CD4-positive, alpha-beta T cell treated with Interleukin-4 for 1 hour (primary cell): ENCODE measurements at places on chromosomes 4 and X.

- DNase-seq: no peak
These were observed 211.1 kb downstream of the ADAMTS3 start for GRCh38 chr4:72357908-72358307.

- no peak for DNase-seq
These were observed 33.7 kb downstream of the CAMK2D start for GRCh38 chr4:113727802-113728201.

DNA sequence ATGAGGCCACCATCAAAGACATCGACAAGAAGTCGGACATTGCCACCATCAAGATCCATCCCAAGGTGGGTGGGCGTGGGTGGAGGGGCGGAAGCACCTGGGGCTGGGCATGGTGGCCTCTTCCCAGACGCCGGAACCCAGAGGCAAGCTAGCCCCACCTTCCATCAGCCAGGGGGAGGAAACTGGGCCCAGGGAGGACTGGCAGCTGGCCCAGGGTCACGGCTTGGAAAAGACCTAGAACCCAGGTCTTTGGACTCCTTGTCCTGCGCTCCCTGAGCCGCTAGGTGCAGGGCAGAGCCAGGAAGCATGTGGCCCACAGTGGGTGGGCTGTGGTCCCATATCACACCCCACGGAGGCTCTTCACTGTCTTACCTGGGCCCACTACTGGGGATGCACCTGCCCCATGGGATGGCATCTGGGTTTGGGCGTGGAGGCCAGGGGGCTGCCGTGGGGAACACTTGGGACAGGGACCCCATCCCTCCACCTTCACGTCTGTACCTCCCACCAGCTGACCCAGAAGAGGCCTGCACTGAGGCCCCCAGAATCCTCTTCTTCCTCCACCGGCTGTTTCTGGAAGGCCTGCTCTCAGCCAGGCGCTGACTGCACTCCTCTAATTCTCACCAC lies 17.3 kb downstream of the HTRA3 start:
- DNase-seq: no peak

- DNase-seq: no peak
These were observed 38.0 kb downstream of the DHRSX start for GRCh38 chrX:2462780-2463179.

GRCh38 chr4:127214931-127215330 lies 417.8 kb upstream of the INTU start:
- no peak for DNase-seq

DNA sequence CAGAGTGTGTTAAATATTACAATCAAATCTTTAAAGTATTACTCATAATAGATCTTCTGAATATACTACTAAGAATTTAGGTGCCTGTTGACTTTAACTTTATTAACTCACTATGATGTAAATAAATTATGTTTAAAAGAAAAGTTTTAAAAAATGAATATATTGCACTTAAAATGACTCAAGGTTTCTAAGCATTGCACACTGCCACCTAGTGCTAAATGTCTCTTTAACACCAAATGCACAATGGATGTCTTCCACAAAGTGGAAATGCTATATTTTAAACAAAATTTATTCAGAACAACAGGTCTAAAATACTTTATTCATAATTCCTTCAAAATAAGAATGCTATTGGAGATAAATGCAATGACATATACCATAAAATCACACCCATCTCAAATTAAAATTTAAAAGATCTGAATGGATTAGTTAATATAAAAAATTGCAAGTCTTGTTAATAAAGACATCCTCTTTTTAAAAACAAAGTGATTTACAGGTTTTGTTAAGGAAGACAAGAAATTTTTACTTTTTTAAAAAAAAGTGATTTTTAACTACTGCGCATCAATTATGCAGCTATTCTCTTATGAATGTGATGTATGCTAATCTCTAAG lies 5.5 kb downstream of the INPP4B start:
- DNase-seq: peak; percentile 55

- no peak for DNase-seq
These were observed 25.7 kb downstream of the SEL1L3 start for GRCh38 chr4:25837107-25837506.

GRCh38 chrX:74179071-74179470 lies 124.9 kb upstream of the ZCCHC13 start:
- DNase-seq: no peak

- DNase-seq: no peak
These were observed 5.2 kb upstream of the SMIM10L2A start for GRCh38 chrX:135416546-135416945.

GRCh38 chr4:142416121-142416520 lies 430.0 kb downstream of the INPP4B start:
- DNase-seq: no peak

DNA sequence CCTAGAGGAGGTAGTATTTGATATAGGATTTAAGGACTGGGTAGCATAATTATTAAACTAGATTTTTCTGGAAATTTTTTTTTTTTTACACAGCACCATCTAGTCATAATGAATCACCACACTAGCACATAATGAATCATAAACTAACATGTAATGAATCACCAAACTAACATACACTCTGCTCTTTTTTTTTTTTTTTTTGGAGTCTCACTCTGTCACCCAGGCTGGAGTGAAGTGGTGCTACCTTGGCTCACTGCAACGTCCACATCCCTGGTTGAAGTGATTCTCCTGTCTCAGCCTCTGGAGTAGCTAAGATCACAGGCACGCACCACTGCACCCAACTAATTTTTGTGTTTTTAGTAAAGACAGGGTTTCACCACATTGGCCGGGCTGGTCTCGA lies 92.5 kb downstream of the FAM13A start:
- no peak for DNase-seq

- no peak for DNase-seq
These were observed 587.7 kb upstream of the PITX2 start for GRCh38 chr4:111210595-111210994.

GRCh38 chrX:46694549-46694948 lies 64.4 kb downstream of the SLC9A7 start:
- DNase-seq: no peak

- DNase-seq: no peak
These were observed 815.8 kb downstream of the TRIML1 start for GRCh38 chr4:188955066-188955465.

GRCh38 chr4:85968945-85969819 lies 390.7 kb downstream of the MAPK10 start:
- no peak for DNase-seq

GRCh38 chr4:114941503-114941902 lies 171.9 kb downstream of the NDST4 start:
- DNase-seq: no peak

DNA sequence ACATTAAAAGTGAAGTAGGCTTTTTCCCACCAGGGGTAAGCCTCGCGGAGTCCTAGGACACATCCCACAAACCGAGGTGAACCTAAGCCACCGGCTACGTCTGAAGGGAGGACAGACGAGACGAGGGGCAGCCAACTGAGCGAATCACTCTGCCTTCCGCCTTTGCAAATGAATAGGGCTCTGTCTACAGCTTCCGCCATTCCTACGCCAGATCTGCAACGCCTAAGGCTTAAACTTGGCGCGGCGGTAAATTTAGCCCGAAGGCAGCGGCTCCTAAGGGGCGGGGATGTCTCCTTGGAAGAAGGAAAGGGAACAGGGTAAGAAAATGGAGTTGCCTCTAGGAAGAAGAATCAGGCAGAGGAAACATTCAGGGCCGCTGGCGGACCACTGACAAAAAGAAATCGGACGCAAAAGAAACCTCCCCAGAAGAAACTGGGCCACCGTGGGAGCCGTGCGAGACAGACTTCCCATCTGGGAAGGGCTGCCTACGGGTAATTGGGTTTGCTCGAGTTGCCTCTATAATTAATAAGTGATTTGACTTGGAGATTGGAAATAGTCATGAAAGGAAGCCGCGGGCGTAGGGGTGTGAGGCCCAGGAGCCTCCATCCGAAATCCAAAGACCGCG lies 90.5 kb downstream of the BCOR start:
- no peak for DNase-seq

- DNase-seq: no peak
These were observed 29.8 kb upstream of the KLF3 start for GRCh38 chr4:38634047-38634759.

DNA sequence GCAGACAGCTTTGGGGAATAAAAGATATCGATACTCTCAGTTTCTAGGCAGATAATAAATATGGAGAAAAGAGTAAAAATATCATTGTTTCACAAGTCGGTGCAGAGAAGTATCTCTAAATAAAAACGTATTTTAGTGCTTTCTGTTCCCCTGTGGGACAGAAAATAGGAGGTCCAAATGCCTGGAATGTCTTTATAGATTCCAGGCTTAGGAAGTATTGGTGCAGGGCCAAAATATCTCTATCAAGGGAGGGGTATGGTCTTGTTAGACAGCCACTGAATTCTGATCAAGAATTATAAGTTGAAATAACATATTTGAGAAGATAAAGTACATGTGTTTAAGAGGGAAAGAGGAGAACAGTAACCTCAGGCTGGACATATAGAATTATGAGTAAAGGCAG lies 596.4 kb downstream of the PCDH18 start:
- no peak for DNase-seq

- DNase-seq: no peak
These were observed 57.5 kb downstream of the PCDH18 start for GRCh38 chr4:137474711-137475301.

- no peak for DNase-seq
These were observed 24.0 kb downstream of the TECRL start for GRCh38 chr4:64385220-64385619.

DNA sequence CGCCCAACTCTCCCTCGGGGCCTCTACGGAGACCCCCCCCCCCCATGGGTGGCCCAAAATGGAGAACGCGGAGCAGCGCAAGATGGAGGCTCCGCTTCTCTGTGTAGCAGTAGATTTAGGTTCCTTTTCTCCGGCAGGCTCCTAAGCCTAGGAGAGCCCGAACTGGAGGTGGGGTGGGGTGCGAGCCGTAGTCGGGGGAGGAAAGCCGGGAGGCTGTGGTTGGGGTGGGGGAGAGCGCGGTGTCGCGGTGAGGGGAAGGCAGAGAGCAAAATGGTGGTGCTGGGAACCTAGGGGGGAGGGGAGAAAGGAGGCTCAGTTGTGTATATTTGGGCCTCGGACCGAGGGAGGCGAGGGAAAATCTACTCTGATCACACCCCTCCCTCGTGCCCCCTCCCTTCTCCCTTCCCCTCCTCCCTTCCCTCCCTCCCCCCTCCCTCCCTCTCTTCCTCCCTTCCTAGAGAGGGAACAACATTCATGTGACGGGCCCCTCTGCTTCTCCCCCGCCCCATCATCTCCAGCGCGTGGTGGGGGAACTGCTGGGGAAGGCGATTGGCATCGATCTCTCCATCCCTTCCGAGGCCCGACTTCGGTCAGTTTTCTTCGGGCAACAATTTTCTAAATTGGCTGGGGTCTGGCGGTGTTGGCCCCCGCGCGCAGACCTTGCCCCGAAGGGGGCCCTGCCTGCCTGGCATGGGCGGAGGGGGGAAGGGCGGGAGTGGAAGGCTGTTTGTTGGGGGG lies at the start of gene STAG2:
Gene STAG2, plus strand, starts transcription at position 439 of the 738 bp plus-strand sequence. CDS start 60,922 bp downstream, outside the sequence.
- DNase-seq: peak; percentile 73

- no peak for DNase-seq
These were observed 29.4 kb downstream of the TBCK start for GRCh38 chr4:106286611-106287010.

DNA sequence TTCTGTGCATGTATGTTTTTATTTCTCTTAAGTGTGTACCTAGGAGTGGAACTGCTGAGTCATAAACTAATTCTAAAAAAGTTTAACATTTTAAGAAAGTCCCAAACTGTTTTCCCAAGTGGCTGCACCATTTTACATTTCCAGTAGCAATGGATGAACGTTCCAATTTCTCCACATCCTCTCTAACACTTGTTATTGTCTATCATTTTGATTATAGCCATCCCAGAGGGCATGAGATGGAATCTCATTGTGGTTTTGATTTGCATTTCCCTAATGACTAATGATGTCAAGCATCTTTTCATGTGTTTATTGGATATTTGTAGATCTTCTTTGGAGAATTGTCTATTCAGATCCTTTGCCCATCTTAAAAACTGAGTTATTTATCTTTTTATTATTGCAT lies 82.5 kb downstream of the PPEF1 start:
- DNase-seq: no peak

GRCh38 chrX:97374266-97374665 lies 490.6 kb downstream of the RPA4 start:
- no peak for DNase-seq

GRCh38 chr4:107548211-107548905 lies 171.7 kb downstream of the PAPSS1 start:
- DNase-seq: no peak

DNA sequence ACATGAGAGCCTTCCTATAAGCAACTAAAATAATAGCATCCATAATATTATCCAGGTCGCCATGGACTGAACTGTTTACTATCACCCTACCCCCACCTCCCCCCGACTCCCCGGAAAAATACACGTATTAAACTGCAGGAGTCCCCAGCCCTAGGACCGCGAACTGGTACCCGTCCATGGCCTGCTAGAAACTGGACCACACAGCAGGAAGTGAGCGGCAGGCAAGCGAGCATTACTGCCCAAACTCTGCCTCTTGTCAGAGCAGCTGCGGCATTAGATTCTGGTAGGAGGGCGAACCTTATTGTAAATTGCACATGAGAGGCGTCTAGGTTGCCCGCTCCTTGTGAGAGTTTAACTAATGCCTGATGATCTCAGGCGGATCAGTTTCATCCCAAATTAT lies 405.8 kb upstream of the ADGRL3 start:
- DNase-seq: no peak

DNA sequence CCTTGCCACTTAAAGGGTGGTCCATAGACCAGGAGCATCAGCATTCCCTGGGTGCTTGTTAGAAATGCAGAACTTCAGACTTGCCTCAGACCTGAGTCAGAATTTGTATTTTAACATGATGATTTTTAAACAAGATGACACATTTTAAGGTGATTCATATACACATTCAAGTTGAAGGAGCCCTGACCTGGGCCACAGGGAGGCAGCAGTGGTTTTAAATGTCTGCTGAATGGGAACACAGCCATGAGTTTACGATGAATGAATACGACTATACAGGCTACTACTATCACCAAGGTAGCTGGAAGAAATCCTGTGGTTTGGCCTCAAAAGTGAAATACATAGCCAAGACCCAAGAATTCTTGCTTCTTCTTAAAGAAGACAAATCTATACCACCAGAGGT lies 2.9 kb downstream of the HDAC8 start:
- DNase-seq: no peak

- no peak for DNase-seq
These were observed 29.0 kb upstream of the MSANTD1 start for GRCh38 chr4:3219761-3220475.

DNA sequence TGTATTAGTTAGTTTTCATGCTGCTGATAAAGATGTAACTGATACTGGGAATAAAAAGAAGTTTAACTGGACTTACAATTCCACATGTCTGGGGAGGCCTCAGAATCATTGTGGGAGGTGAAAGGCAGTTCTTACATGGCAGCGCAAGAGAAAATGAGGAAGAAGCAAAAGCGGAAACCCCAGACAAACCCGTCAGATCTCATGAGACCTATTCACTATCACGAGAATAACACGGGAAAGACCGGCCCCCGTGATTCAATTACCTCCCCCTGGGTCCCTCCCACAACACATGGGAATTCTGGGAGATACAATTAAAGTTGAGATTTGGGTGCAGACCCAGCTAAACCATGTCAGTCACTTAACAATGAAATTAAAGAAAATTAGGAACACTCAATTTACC lies 499.1 kb downstream of the FSTL5 start:
- no peak for DNase-seq

GRCh38 chrX:152993933-152994332 lies at the start of gene PNMA5:
TSS of gene PNMA5 (minus strand) at chrX:152994116. CDS start at chrX:152991598, 2,518 bp downstream.
- DNase-seq: no peak
